ENCODE measurements at places on chromosomes 3 and 15. TPM values are rescaled to one million over a fixed set of nuclear protein-coding genes. Genes with fewer than 3 reads are reported as not detected.

The CACNA1D gene
- total RNA-seq = not detected

The PLA2G4D gene
- total RNA-seq = not detected

The ABI3BP gene
- total RNA-seq = 2.1 TPM

The GRIP2 gene
- total RNA-seq = not detected

The USP50 gene
- not detected for total RNA-seq

The C2CD4A gene
- total RNA-seq = not detected

The GNB5 gene
- 11.7 TPM for total RNA-seq

The AP4E1 gene
- total RNA-seq = 15.1 TPM

The CHL1 gene
- total RNA-seq = not detected

The GATM gene
- total RNA-seq = 0.23 TPM

The CCDC39 gene
- not detected for total RNA-seq

The WDR48 gene
- 9.3 TPM for total RNA-seq

The SEMA7A gene
- total RNA-seq = 12.0 TPM

The BLOC1S6 gene
- 57.1 TPM for total RNA-seq

All from MG63 (cell line).